ENCODE measurements at places on chromosomes 12 and 14. TPM values are rescaled to one million over a fixed set of nuclear protein-coding genes. Genes with fewer than 3 reads are reported as not detected.

DNA sequence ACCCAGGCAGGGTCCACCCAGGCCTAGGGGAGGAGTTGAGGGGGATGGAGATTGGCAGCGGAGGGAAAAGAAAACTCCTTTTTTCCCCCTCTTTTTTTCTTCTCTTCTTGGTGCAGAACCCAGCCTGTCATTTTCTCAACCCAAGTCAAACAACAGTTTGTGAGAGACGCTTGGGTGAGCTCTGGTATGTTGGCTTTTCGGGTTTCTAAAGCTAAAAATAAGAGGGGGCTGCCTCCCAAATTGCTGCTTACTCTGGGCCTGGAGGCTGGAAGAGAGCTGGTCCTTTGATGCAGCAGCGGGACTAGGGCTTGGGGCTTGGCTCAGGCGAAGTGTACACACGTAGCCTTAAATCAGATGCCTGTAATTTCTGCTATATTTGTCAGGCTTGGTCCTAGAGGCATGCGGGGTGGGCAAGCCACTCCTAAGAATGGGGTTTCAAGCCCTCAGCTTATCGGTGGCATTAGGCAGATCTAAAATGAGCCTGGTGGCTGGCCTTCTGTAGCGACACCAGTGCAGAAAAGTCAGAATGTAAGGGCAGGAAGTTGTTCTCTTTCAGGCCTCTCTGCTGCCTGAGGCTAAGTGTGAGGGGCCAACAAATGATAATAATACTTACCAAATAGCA lies 816 bp upstream of the SLC8A3 start:
- no peak for DNase-seq

Gene VWF
- total RNA-seq, result 0.03 TPM

- DNase-seq, result no peak
Observed at GRCh38 chr14:86788224-86788623, 1204.8 kb downstream of the GALC start.

DNA sequence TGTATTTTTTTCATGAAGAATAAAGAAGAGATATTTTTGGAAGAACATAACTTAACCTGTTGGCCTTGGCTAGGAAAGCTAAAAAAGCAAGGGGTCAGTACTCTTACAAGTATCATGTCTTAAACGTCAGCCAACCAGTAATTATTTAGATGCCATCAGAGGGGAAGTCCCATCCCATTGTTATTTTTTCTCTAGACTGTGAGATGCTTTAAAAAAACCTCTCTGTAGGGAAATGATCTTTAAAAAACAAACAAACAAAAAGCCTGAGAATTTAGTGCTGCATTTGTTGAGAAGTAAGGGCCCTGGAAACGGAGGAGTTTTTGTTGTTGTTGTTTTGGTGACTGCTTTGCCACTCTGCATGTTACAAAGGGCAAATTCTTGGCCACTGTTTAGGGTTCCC lies 474.0 kb downstream of the ZFP36L1 start:
- no peak for DNase-seq

DNA sequence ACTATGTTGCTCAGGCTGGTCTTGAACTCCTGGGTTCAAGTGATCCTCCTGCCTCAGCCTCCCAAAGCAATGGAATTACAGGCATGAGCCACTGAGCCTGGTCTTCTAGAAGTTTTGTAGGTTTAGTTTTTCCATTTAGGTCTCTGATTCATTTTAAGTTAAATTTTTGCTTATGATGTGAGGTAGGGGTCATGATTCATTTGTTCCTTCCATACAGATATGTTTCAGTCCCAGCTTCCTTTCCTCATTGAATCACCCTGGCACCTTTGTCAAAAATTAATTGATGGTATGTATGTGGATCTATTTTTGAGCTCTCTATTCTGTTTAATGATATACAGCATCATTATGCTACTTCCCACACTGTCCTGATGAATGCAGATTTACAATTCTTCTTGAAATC lies 25.6 kb upstream of the CABP1 start:
- DNase-seq, result no peak

Gene FLVCR2
- total RNA-seq, result 0.43 TPM

Gene SERPINA9
- not detected for total RNA-seq
